ENCODE measurements at places on chromosomes 1 and 21.

- DNase-seq, result no peak
Measured at GRCh38 chr21:17554679-17555465, 42.0 kb downstream of the CXADR start.

- no peak for DNase-seq
Measured at GRCh38 chr1:201876148-201876818, 12.4 kb upstream of the SHISA4 start.

GRCh38 chr1:177340601-177341067 lies 169.9 kb downstream of the BRINP2 start:
- DNase-seq, result no peak

- DNase-seq, result no peak
Measured at GRCh38 chr1:17122521-17123164, 3.4 kb upstream of the PADI2 start.

- DNase-seq, result peak; percentile 89
Measured at GRCh38 chr1:205284420-205285144, 37.0 kb downstream of the NUAK2 start.

GRCh38 chr1:232484856-232485255 lies 145.1 kb downstream of the SIPA1L2 start:
- no peak for DNase-seq

Data from iPS DF 19.7 (cell line).